ENCODE measurements at places on chromosomes 3 and 15.
A peak's percentile ranks its signal among the peaks of the same experiment; 100 is the strongest.

DNA sequence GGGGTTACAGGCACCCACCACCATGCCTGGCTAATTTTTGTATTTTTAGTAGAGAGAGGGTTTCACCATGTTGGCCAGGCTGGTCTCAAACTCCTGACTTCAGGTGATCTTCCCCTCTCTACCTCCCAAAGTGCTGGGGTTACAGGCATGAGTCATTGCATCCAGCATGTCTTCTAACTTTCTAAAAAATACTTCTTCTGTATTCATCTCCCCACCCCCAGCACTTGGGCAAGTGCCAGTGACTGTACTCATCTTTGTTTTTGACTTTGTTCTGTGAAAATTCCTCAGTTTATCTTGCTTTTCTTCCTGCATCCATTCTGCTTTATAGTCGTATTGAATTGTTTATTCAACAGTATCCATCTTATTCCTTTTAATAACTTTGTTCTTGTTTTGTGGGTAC, 47.6 kb downstream of the ARIH1 start:
- DNase-seq: no peak

DNA sequence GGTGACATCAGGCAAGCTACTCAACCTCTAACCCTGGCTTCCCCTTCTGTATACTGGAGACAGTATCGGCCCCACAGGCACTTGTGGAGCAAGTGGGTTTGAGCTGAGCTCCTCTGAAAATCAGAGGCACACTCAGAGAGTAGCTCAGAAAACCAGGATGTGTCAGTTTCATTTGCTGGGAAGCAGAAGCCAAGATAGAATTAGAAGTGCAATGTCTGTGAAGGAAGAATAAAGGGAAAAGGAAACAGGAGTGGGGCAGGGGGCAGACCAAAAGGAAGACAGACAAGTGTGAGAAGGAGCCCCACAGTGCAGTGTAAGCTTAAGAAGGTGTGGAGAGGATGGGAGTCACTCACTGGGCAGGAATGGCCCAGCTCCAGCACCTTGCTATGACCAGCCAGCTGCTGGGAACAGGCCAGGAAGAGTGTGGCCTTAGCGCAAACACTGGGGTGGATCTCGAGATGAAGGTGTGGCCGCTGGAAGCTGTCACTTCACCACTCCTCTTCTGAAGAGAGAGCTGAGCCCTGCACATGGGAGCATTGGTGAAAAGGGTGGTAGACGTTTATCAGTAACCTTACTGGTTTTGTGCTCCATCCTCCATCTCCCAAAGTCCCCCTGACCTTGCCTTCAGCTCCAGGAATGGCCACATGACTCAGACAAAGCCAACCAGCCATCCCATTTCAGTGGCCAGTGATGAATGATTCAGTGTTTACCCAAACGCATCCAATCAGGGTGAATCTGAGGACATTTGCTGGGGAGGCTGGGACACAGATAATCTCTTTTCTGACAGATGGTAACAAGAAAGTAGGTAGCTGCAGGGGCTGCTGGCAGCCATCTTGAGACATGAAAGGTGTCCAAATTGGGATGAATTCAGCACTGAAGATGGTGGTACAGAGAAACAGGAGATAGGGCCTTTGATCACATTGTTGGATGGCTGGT, 108.4 kb downstream of the SHQ1 start:
- DNase-seq: no peak

- no peak for DNase-seq
Observed at GRCh38 chr15:39140060-39140604, 440.7 kb upstream of the THBS1 start.

DNA sequence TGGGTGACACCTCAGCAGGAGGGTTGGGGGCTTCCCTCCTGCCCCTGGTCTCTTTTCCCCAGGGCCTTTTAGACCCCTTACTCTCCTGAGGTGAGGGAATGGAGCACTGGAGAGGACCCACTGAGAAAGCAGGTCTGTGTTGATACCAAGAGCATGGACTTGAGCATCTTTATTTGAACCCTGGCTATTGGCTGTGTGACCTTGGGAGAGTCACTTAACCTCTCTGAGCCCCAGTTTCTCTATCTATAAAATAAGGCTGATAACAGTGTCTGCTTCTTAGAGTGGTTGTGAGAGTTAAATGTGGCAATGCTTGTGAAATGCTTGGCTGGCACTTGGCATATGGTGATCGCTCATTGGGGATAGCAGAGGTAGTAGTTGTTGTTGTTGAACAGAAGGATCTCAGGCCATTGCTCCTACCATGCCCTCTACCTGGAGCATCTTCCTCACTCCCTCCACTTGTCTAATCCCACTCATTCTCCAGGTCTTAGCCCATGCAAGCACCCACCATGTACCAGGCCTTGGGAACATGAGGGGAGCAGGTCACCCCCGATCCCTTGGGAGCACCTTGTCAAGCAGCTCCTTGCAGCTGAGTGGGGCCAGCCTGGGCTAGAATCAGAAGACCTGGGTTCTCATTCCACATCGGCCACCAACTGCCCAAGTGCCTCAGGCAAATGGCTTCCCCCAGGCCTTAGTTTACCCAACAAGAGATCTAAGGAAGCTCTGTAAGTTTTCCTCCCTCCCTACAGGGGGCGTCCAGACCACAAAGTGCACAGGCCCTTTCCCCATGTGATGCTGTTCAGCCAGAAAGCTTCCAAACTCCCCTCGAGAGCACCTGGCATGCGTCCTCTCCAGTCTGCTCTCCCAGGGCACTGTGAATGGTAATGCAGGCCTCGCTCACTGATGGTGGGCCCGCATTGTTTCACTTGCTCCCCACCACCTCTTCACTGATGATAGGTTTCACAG, 96.7 kb downstream of the LSM3 start:
- DNase-seq: peak; percentile 48

DNA sequence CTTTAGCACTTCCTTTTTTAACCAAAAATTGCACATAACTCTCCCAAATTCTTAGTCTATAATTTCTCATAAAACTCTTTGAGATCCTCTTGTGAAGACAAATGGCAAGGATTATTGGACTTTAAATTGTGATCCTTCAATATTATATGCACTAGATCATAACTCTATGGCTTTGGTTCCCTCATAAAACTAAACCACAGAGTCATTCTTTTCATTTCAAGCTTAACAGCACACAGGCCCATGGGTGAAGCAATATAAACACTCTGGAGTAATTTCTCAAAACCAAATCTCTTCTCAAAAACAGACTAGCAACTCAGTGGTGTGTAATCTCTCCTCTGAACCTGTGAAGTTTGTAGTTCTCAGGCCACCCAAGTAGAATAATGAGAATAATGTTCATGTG, 171.0 kb upstream of the NECTIN3 start:
- no peak for DNase-seq

- DNase-seq: no peak
Observed at GRCh38 chr3:176352716-176353334, 844.5 kb downstream of the TBL1XR1 start.

DNA sequence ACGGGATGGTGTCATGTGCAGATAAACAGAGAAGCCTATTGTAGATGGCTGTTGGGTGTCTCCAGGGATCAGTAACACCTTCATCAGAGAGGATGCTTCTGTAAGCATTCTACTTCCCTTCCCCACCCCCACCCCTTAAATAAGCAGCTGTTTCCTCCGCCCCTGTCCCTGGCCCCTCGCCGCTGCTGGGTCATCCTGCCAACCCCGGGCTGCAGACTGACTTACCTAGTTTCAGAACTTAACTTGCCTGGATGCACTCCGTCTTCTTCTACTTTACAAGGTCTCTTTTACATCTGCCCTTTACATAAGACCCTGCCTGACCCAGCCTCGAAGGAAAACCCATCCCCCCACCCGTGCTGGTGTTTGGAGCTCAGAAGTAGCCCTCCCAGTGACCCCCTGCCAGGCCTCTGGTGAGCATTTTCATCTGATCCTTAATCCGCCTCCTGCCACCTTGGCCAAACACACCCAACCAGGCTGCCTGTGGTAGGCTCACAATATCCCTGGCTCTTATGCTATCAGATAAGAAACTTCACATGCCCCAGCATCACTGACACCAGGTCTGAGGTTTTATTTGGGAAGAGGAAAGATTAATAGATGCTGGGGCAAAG, 103.0 kb upstream of the HES1 start:
- peak; percentile 13 for DNase-seq

GRCh38 chr3:112119962-112120836, 12.8 kb downstream of the GCSAM start:
- DNase-seq: peak; percentile 84

DNA sequence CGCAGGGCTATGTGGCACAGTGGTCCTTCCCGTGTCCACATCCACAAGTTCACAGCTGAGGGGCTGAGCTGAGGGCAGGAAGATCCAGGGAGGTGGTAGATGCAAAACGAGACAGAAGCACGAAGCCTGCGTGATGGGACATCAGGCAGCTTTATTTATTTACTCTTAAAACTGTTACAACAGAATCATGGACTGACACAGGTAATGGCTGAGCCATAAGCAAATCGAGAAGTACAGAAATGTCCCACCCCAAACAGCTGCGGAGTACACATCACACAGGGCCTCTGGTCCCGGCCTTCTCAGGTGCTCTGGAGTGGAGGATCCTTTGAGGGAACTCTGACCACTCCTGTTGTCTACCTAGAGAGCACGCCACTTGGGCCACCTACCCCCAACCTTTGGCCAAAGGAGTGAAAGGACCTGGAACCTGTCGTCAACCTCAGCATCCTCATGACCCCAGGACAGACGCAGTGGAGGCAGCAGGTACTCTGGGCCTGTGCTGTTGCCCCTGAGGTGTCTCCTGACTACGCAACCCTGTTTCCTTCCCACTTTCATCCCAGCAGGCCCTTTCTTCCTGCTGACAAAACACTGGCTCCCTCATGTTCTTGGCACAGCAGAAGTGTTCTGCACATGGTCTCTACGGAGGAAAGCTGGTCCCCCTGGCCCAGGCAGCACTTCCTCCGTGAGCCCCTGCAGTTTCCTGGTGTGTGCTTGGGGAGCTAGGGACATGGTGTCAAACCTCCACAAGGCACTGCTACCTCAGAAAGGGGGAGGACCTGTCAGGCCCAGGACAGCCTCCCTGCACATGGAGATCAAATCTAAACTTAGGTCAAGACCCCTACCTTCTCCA, 47.8 kb downstream of the DHX30 start:
- no peak for DNase-seq

DNA sequence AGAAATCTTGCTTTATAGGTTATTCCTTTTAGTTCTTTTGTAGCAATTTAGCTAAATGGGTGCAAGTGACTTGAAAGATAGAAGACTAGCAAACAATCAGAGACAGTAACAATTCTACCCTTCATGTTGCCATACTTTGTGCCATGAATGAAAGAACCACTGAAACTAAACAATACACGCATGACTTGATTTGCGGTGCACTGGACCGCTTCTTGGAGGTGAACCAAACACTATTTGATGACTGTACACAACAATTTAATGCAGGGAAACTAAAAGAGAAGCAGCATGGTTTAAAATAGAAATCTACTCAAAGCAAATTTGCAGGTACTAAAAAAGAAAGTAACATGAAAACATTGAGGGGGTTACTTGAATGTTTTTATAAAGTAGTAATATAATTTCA, 331.0 kb upstream of the RARB start:
- DNase-seq: no peak

- DNase-seq: no peak
Observed at GRCh38 chr15:65062726-65063125, 5.1 kb downstream of the RASL12 start.

DNA sequence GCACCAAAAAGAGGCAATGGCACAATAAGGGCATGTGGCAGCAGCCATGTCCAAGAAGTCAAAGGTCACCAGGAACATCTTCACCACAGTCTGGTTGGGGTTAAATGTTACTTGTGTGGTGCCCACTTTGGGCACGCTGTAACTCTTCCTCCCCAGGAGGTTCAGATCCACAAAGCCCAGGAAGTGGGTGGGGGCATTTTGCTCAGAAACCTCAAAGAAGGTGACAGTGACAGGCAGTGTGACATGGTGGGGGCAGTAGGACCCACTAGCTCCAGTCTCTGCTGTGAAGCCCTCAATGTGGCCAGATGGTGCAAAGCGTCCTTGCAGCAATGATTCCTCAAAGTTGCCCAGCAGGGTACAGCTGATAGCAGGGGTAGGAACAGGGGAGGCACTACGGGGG, 5.8 kb downstream of the ZNF80 start:
- no peak for DNase-seq

GRCh38 chr15:52100807-52101442, 11.7 kb downstream of the BCL2L10 start:
- no peak for DNase-seq

GRCh38 chr15:30043211-30043655, 39.5 kb upstream of the GOLGA8J start:
- no peak for DNase-seq

DNA sequence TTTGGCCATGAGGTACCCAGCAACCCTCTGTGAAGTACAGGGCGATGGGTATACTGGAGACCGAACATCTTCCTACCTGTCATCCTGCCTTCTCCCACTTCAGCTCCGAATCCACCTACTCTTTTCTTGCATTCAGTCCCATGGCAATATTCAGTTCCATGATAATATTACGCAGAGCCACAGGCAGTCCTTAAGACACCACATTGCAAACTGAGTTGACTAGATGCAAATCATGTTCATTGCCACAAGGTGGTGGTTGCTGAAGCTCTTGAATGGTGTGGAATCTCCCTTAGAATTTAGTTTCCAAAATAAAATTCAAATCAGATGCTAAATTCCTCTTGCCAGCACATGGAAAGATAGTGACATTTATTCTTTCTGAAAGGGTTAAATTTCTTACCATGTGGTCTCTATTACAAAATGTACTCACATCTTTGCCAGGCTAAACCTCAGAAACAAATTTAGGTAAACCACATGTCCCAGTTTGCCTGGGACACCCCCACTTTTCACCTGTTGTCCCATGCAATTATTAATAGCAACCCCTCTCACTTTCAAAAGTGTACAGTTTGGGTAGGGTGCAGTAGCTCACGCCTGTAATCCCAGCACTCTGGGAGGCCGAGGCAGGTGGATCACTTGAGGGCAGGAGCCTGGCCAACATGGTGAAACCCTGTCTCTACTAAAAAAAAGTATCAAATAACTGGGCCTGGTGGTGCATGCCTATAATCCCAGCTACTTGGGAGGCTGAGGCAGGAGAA, 1.7 kb upstream of the NME9 start:
- DNase-seq: peak; percentile 41

- no peak for DNase-seq
Observed at GRCh38 chr3:115999613-116000012, 376.3 kb downstream of the GAP43 start.

- no peak for DNase-seq
Observed at GRCh38 chr3:150868282-150868681, 37.0 kb downstream of the MINDY4B start.

DNA sequence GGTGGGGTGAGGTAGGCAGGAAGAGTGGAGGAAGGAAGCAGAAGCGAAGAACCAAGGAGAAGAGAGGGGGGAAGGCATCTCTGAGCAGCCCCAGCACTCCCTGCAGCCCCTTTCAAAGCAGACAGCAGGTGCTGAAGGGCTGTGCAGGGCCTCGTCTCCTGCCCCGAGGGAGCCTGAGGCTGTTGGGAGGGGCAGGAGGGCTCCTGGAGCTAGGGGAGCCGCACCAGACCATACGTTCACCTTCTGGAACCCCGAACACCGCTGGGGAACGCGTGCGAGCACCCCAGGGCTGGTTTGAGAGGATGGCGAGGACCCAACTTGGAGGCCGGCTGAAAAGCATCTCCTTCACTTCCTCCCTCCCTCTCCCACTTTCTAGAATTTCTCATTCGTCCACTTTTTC, 259.8 kb downstream of the FAM43A start:
- DNase-seq: no peak
